Lower lobe of right lung (tissue), 2 donors: ENCODE measurements at places on chromosomes 2 and 18.

GRCh38 chr2:23230885-23231284, 154.1 kb upstream of the KLHL29 start:
- DNase-seq = no peak

DNA sequence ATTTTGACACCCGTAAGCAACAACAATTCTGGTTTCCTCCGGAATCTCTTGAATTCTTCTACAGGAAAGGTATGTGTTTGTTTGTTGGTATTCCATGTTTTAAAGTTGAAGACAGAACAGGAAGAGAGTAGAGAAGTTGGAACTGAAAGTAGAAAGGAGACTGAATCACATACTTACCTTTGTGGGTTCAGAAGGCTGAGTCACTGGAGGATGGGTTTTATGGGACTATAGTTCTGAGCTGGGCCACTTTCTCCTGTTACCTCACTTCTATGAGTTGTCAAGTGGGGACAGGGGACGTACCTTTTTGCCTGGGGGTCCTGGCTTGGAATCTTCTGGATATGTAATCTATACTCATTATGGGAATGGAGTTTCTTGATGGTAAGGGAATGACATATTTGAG, 40.9 kb downstream of the KDM3A start:
- no peak for DNase-seq

DNA sequence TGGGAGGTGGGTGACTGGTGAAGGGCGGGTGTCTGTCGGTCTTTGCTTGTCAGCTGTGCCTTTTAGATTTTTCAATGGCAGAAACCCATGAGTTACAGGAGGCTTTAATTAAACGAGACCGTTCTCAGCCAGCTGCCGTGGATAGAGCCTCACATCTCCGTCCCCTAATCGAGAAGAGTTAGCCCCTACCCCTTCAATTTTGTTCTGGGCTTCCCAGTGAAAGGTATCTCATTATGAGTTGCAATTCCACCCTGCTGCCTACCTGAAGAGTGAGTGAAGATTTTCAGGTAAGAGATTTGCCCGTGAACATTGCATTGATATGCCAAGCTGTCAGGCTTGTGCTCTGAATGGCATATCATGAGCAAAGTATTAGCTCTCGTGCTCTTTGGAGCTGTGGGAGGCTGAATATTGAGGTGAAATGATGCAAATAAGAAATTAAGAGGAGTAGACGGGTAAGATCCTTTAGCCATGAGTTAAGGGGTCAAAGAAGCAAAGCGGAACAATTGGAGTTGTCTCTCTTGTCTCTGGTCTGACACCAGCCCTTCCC, 118.7 kb upstream of the MSTN start:
- DNase-seq = no peak

GRCh38 chr2:64420677-64421076, 33.3 kb upstream of the LGALSL start:
- DNase-seq = no peak

GRCh38 chr18:24514439-24514838, 54.0 kb downstream of the HRH4 start:
- no peak for DNase-seq

DNA sequence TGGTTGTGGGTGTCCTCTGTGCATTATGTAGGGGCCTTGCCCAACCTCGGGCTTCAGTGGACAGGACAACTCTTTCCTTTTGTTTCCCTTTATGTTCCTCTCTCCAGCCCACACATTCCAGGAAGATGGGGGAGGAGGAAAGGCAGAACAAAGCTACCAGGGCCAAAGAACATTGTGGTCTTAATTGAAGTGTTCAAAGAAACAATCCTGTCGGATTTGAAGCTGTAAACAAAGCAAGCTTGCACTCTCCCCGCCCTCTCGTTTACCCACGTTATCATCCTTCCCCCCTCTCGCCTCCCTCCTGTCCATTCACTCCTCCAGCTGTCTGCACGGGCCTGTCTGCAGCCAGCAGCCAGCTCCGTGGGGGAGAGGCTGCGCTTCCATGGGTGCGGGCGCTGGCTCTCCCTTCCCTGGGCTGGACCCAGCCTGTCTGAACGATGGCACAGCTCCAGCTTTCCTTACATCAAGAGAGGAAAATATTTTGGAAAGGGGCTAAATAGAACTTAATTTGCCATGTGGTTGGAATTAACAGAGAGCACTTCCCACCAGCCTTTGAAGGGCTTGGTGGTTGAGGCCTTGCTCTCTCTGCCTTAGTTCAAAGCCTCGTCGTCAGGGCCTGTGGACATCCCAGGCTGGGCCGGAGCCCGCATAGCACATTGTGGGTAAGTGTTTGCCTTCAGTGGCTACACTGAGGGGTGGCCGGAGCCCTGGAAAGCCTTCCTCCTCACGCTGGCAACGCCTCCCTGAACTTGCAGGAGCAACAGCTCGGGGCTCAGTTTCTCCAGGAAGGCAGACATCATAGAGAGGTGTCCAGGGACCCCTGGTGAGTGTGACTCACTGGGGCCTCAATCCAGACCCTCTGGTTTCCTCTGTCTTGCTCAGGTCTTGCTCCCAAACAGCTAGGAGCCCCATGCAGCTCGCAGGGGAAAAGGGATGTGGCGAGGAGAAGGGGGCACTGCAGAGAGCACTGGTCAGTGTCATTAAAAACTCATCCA, 60.6 kb upstream of the HS6ST1 start:
- peak; percentile 67 for DNase-seq

DNA sequence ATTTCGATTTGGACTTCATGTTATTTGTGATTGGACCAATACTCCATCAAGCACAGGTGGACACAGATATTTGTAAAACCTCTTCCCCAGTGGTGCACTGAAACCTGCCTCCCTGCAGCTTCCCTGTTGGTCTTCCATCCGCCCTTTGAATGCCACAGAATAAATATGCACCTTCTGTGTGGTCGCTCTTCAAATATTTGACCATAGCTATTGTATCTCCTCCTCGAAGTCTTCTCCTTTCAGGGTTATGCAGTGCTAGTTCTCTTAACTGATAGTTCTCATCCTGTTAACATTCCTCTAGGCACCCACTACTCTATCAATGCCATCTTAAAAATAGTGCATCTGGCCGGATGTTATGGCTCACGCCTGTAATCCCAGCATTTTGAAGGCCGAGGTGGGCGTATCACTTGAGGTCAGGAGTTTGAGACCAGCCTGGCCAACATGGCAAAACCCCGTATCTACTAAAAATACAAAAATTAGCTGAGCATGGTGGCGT, 12.5 kb downstream of the SPATS2L start:
- DNase-seq = no peak

DNA sequence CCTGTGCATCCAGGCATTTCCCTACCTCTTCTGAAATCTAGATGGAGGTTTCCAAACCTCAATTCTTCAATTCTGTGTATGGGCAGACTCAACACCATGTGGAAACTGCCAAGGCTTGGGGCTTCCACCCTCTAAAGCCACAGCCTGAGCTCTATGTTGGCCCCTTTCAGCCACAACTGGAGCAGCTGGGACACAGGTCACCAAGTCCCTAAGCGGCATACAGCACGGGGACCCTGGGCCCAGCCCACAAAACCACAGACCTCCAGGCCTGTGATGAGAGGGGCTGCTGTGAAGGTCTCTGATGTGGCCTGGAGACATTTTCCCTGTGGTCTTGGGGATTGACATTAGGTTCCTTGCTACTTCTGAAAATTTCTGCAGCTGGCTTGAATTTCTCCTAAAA, 255.4 kb downstream of the TDRD15 start:
- no peak for DNase-seq

DNA sequence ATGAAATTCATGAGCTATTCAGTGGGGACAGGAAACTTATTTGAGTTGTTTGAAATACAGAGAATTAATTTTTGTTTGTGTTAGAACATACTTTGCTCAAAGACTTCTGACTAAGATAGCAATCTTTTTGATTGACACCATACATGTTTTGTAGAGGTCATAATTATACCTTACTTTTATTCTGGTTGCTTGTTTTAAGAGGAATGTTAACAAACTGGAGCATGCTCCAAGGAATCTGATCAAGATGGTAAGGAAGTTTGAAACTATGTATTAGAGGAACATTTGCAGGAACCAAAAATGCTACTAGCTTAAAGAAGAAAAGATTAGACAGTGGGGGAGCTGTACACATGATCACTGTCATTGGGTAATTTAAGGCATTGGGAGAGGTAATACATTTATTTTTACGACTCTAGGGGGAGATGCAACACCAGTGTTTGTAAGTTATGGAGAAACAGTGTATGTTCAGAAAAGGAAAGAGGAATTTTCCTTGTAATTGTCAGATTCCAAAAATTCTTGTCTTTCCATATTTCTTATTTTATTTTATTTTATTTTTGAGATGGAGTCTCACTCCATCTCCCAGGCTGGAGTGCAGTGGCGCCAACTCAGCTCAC, 8.0 kb downstream of the AGFG1 start:
- no peak for DNase-seq

DNA sequence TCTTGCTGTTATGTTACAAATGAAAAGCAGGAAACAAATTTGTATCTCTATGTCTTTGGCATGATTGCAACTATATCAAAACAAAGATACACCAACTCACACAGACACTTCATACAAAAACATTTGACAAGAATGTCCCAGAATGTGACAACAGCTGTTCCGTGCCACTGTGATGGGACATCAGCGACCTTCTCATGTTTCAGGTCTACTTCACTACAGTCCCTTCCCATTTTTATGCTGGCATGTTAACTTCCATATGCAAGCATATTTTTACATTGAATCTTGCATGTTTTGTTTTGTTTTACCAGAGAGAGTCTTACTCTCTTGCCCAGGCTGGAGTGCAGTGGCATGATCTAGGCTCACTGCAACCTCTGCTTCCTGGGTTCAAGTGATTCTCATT, 71.2 kb downstream of the STK25 start:
- DNase-seq = no peak

- peak; percentile 43 for DNase-seq
These were observed 88.0 kb downstream of the SMAD7 start for GRCh38 chr18:48862678-48863270.

- peak; percentile 72 for DNase-seq
These were observed 644 bp downstream of the PTGR3 start for GRCh38 chr18:75208155-75208835.

GRCh38 chr2:68365087-68365486, at the start of gene PLEK:
Gene PLEK (plus strand): TSS chr2:68365282. CDS start chr2:68365352, 70 bp downstream.
- DNase-seq = peak; percentile 84

DNA sequence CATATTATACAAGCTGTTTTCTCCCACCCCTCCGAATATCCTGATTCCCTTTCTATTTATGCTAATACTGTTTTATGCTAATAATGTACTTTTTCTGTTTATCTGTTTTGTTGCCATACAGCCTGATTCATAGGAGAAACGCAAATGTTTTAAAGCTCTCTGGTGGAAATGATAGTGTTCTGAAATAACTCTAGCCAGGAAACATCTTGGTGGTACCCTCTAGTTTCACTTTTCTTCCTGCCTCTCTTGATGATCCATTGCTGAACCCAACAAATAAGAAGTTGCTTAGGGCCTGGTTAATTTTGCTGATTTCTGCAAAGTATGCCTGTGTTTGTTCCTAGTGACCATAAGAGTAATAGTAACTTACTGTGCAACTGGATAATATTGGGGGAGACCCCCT, 148.4 kb upstream of the KCTD1 start:
- no peak for DNase-seq

GRCh38 chr18:46536215-46536874, 120.7 kb downstream of the LOXHD1 start:
- no peak for DNase-seq

- DNase-seq = no peak
These were observed 405 bp downstream of the CASP10 start for GRCh38 chr2:201183365-201183727.

- no peak for DNase-seq
These were observed 135.0 kb upstream of the RIOK3 start for GRCh38 chr18:23317975-23318675.

GRCh38 chr18:38010971-38011857, 445.6 kb upstream of the CELF4 start:
- no peak for DNase-seq

DNA sequence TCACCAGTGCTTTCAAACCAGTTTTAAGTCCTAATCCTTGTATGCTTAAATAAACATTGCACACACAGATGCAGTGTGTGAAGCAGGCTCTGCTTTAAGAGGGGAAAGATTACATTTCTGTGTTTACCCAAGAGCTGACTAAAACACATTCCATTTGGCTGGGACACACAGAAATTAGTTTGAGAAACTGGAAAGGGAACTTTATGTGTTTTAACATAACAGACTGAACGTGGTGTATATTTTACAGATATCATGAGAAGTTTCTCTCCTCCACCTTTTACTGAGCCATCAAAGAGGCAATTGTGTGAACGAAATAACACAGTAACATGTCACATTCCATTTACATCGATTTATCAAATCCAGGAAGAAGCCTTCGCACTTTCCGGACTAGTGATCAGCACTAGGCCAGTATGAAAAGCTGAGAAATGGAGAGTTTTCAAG, 121.8 kb downstream of the MAIP1 start:
- DNase-seq = no peak

- DNase-seq = no peak
These were observed 91.4 kb upstream of the IL1R2 start for GRCh38 chr2:101900375-101900774.

DNA sequence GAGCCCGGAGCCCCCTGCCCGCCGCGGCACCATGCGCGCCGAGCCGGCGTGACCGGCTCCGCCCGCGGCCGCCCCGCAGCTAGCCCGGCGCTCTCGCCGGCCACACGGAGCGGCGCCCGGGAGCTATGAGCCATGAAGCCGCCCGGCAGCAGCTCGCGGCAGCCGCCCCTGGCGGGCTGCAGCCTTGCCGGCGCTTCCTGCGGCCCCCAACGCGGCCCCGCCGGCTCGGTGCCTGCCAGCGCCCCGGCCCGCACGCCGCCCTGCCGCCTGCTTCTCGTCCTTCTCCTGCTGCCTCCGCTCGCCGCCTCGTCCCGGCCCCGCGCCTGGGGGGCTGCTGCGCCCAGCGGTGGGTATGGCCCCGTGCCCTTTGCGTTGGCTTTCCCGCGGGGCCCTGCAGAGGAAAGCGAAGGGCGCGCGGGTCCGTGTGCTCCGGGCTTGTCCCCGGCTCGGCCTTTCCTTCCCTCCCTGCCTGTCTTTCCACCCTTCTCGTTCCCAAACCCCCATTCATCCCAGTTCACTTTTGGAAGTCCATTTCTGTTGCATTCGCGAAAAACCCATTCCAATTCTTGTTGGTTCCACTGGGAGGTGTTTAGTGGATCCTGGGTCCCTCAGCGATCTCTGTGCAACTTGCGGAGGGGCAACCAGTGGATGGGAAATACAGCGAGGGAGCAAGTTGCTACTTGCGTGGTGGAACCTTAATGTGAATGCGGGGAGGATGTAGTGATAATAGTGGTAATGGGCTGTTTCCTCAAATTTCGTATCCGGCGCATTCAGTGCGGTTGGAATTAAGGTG, 599 bp downstream of the ADAM23 start:
- no peak for DNase-seq

- DNase-seq = no peak
These were observed 296.5 kb downstream of the NOL4 start for GRCh38 chr18:33928231-33928630.

- DNase-seq = no peak
These were observed 16.8 kb upstream of the BCL11A start for GRCh38 chr2:60570251-60570650.

GRCh38 chr2:216242365-216242764, 129.9 kb downstream of the MARCHF4 start:
- DNase-seq = no peak

GRCh38 chr2:196344397-196344796, 173.0 kb upstream of the STK17B start:
- DNase-seq = no peak
